ENCODE measurements at places on chromosomes 3 and 15.

- no peak for DNase-seq
These were observed 135.8 kb downstream of the CHSY1 start for GRCh38 chr15:101115786-101116680.

DNA sequence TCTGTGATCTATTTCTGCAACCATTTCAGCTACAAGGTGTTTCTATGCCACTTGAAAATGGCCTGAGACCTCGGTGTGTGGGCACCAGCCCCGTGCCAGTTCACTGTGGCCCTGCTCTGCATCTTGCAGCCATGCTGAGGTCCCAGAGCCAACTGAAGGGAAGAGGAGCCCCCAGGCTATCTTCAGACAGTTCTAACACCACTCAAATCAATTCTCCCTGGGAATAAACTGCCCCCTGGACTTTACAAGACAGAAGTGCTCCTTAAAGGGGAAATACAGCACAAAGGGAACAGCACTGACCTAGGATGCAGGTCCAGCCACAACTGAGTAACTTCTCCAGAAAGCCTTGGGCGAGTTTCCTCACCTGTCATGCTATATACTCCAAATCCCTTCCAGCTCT is 3.9 kb downstream of the XXYLT1 start:
- DNase-seq: no peak

- DNase-seq: peak; percentile 9
These were observed 62.5 kb downstream of the MYO5A start for GRCh38 chr15:52466134-52466701.

- no peak for DNase-seq
These were observed 88.8 kb upstream of the P3H2 start for GRCh38 chr3:190209533-190209932.

GRCh38 chr3:8663177-8664061 is 18.8 kb upstream of the SSUH2 start:
- DNase-seq: peak; percentile 17

DNA sequence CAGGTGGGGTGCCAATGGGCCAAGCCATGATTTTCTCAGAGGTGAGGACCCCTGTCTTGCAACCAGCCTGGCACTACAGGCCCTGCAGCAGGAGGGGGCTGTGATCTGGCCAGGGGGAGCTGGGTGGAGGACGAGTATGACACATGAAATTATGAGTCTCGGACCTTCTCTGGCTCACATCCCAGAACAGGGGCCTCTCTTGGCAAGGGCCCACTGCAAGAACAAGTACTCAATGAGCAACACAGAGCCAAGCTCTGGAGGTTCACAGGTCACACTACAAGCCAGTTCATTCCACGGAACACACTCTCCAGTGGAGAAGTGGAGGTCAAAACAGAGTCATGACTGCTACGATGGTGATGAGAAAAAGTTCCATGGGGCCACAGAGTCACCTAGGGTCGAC is 28.3 kb downstream of the CCDC32 start:
- DNase-seq: no peak

- DNase-seq: no peak
These were observed 66.8 kb upstream of the UNC13C start for GRCh38 chr15:53911431-53911830.

DNA sequence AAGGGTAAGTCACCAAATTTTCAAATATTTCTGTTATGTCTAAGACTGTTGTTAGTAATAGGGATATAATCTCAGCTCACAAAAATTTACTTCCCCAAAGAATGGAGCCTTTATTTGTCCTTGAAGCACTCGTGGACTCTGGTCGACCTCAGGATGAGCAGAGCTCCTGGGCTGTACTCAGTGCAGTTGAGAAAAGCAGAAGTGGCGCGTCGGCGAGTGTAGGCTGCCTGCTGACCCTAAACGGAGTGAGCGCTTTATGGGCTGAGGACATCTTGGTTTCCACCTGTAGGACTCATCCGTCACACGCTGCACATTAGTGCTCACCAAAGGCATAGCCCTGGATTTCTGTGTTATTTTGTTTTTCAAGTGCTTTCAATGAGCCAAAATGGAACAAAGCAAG is 11.0 kb downstream of the GABRA5 start:
- no peak for DNase-seq

GRCh38 chr3:12371525-12372140 is 82.8 kb downstream of the PPARG start:
- DNase-seq: no peak

GRCh38 chr3:5270666-5271371 is 83.3 kb downstream of the EDEM1 start:
- no peak for DNase-seq

GRCh38 chr15:41903782-41904181 is 9.9 kb upstream of the SPTBN5 start:
- no peak for DNase-seq

GRCh38 chr3:103393395-103394186 is 958.8 kb downstream of the ZPLD1 start:
- no peak for DNase-seq

DNA sequence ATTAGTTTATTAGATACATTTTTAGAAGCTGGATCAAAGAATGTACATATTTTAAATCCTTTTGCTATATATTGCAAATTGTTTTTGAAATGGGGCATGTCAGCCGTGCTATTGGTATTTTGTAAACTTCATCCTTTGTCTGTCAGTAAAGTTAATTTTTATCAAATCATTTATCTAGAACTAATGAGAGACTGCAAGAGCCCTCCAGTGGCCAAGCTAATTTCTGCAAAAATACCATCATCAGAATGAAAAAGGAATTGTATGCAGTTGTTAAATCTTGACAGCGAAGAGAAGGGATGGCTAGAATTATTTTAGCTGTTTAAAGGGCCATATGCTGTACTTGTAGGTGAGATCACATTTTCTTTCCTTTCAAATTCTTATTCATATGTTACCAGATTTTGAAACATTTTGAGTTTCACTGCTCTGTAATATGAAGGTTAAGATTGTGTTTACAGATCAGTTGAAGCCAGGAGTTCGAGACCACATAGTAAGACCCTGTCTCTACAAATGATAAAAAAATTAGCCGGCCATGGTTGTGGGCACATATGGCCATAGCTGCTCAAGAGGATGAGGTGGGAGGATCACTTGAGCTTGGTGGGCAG is 8.1 kb upstream of the CLDN11 start:
- DNase-seq: no peak

DNA sequence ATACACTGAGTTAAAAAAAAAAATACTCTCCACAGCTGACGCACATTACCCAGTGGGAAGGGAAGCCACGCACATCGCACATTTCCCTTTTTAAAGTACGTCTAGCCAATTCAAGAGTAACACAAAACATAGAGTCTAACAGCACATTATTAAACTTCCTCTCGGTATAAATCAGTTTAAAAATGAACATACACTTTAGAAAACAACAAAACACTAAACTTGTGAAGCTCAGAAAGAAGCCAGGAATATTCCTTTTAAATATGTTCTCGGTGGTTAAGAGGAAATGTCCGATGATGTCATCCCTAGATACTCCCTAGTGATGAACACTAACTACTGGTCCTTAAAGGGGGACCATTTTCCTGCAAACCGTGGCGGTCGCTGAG is 721 bp downstream of the MYEF2 start:
- DNase-seq: no peak

- no peak for DNase-seq
These were observed 104.4 kb upstream of the ZBTB20 start for GRCh38 chr3:115251509-115251908.

DNA sequence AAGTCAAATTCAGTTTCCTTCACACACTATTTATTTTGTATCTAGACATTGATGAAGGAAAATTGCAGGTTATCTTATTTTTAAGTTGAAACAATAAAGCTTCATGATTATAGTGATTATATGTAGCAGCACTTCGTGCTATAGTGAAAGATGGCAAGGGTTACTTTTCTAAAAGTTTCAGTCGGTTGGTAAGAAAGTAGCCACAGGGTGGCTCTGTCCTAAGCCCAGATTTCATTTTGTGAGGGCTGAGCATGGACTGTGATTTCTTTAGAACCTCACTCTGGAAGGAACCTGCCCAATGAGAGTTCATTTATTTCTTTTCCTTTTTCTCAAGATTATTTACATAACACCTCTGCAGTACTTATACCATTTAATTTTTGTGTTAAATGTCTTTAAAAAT is 66.5 kb downstream of the NME9 start:
- no peak for DNase-seq

DNA sequence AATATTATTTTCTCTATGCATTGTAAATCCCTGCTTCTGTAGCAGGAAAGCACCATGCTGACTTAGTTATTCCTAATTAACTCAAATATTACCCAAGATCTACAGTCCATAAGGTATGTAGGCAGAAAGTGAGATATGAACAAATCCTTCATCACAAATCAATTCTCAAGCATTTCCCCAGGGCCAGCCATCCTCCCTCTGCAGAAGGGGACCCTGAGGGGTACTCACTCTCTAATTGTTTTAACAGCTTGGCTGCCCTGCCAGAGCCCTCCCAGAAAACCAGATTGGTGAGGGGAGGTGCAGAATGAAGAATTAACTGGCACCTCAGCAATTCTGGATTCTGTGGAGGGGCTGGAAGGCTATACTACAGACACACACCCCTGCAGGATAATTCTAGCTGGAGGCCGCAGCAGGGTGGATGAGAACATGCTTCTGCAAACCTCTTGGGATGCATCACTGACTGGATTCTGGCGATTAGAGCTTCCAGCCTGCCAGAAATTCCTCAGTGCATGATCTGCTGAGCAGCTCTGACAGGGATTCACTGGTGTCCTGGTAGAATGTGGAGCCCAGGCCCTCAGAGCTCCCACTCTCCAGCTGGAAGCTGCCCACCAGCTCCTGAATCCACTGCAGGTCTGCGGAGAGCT is 88.6 kb upstream of the HERC1 start:
- no peak for DNase-seq

DNA sequence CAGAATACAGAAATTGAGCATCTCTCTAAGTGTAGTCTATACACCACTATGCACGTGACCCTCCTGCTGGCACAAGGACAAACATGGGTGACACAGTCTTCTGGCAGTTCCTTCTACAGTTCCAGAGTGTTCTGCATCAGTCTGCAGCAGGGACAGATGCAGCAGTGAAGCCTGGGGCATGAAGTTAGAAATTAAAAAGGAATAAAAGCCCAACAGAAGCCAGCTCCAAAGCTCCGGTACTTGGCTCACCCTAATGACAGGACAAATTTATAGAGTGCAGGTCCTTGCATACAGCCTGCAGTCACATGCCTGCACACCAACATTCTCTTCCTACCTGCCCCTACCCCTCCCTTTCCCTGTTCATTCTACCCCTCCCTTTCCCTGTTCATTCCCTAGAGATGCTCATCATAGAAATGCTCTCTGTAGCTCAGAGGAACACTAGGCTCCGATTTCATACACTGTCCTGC is 15.0 kb downstream of the UACA start:
- no peak for DNase-seq

DNA sequence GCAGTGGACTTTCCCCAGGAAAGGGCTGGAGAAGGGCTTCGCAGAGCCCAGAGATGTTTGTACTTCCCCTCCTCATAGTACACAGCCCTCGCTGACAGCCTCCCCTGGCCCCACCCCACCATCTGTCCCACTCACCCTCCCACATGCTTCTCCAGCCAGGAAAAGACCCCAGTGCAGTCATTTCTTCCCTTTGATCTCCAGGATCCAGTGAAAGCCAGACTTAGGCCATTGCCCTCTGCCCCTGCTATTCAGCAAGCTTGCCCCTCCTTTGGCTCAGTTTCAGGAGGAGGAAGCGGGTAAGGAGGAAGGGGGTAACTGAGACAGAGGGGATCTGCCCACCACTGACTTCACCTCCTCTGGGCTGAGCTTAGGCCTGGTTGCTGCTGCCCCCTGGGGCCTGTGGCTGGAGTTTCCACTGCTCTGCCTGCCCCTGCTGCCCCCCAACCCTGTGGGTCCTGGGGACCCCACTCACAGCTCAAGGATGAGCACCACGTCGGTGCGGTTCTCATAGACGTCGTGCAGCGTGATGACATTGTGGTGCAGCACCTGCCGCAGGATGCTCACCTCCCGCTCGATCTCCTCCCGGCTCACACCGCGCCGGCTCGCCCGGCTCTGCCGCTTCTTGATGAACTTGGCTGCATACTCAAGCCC is 63.1 kb downstream of the DAPK2 start:
- no peak for DNase-seq

- DNase-seq: no peak
These were observed 69.5 kb downstream of the KCNAB1 start for GRCh38 chr3:156189927-156190326.

GRCh38 chr3:144770281-144770680 is 798.7 kb downstream of the DIPK2A start:
- DNase-seq: no peak

- no peak for DNase-seq
These were observed 8.1 kb downstream of the ITIH4 start for GRCh38 chr3:52822363-52822762.

- peak; percentile 15 for DNase-seq
These were observed 631 bp downstream of the NKTR start for GRCh38 chr3:42600958-42601675.

GRCh38 chr3:182632077-182632393 is 161.3 kb upstream of the ATP11B start:
- DNase-seq: no peak

DNA sequence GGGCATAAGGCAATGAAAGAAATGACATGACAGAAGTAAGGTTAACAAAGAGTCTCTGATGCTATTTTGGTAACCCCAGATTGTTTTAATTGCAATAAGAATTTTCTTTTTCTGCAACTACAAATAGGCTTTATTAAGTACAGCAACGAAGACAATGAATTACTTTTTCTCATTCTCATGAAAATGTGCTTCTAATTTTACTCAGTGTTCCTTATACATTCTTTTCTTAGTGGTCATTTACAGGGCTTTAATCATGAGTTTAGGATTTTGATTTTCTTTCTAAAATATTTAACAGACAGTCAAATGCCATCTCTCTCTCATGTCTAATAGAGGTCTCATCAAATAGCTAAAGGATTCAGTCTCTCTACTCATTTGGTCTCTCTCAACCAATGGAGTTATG is 452.1 kb downstream of the RAP2B start:
- DNase-seq: no peak

GRCh38 chr3:192514754-192515663 is 212.3 kb downstream of the FGF12 start:
- no peak for DNase-seq

- DNase-seq: no peak
These were observed 251.7 kb downstream of the GABRB3 start for GRCh38 chr15:26521130-26521529.

DNA sequence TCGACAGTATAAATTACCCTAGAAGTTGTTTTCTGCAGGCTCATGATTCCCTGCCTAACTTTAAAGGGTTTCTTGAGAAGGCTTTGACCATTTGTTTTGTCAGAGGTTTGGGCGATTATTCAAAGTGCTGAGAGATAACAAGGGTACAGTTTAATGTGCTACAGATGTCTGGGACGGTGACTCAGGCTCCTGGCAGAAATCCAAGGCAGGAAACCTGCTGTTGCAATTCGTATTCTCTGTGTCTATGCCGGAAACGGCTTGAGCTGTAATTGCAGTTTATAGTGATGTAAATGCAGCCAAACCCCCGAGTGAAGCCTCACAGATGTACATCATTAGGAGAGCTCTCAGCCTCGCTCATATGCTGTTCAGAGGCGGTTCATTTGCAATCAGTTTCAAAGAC is 65.6 kb downstream of the SYNPR start:
- peak; percentile 1 for DNase-seq

GRCh38 chr15:48442011-48442410 is 110.8 kb downstream of the DUT start:
- DNase-seq: no peak

Measured in stimulated activated CD4-positive, alpha-beta T cell treated with anti-CD3 and anti-CD28 coated beads, Interleukin-1b, Interleukin-23, amount 100 ng/mL, for 4 hours (primary cell).